ENCODE measurements at places on chromosomes 2 and 18.

- DNase-seq = no peak
Measured at GRCh38 chr2:101063352-101064124, 61.4 kb downstream of the RPL31 start.

- DNase-seq = no peak
Measured at GRCh38 chr2:43461453-43462073, 134.3 kb downstream of the THADA start.

- DNase-seq = no peak
Measured at GRCh38 chr2:210954386-210954907, 398.0 kb downstream of the CPS1 start.

GRCh38 chr2:42967959-42968674, 175.7 kb upstream of the HAAO start:
- DNase-seq = no peak

DNA sequence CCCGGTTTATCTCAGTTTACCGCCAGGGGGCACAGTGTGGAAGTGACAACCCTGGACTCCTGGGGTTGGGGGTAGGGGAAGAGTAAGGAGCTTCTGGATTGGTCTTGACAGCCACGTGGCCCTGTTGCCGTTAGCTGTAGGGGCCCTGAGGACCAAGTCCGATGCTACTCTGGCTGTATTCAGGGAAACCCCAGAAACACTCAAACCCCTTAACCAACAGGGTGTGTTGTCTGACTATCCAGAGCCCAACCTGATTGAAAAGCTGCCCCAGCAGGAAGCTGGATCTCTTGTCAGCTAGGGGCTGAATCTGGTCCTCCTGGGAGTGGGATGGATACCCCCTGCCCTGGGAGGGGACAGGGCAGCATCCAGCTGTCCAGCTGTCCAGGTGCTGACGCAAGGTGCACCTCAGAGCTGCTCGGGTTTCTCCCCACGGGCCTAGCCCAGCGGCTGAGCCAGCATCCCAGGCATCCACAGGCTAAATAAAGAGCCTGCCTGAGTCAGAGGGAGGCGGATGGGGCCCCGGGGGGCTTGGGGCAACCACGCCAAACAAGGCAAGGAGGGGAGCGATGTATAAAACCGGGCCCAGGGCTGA, 3.1 kb upstream of the GMPPA start:
- peak; percentile 84 for DNase-seq

GRCh38 chr2:12910431-12910830, 193.7 kb downstream of the TRIB2 start:
- DNase-seq = no peak

GRCh38 chr18:49647496-49648168, 85.8 kb downstream of the LIPG start:
- DNase-seq = no peak

GRCh38 chr2:197993363-197993762, 189.0 kb downstream of the PLCL1 start:
- DNase-seq = no peak

DNA sequence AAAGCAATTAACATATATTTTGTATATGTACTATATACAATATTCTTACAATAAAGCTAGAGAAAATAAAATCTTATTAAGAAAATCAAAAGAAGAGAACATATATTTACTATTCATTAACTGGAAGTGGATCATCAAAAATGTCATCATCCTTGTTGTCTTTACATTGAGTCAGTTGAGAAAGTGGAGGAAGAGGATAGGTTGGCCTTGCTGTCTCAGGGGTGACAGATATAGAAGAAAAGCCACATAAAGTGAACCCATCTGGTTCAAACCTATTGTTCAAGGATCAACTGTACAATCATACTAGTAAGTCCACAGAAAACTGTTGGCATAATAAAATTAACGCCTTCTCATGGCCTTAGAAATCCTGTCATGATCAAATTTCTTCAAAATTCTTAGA, 26.6 kb downstream of the SESTD1 start:
- DNase-seq = no peak

DNA sequence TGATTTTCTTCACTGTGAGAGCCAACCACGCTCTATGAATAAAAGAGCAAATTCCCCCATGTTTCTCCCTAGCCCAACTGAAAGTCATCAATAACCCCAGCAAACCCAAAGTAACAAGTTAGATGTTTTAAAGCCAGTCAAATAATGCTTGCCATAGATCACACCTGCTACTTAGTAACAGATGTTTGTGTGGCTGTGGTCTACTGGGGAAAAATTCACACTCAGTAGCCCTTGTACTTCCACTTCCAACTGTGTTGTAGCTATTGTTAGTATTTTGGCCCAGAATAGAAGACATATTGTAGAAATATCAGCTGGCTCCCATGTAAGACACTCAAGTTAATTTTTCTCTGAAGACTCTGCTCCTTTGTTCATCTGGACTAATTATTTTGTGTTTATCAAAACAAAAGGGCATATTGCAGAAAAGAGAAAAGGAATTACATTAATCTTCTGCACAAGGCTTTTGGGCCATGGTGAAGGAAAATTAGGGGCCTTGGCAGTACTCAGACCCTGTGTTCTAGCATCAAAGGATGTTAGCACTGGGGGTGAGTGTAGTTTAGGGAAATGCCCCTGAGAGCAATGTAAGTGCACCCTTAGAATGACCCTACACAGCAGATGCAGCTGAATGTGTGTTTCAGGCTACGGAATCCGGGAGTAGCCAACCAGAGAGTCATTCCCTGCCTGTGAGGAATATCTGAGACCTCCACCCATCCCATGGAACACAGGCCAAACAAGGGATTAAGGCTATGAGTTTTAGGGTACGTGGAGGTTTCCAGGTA, 521.9 kb downstream of the EPHA4 start:
- DNase-seq = no peak

DNA sequence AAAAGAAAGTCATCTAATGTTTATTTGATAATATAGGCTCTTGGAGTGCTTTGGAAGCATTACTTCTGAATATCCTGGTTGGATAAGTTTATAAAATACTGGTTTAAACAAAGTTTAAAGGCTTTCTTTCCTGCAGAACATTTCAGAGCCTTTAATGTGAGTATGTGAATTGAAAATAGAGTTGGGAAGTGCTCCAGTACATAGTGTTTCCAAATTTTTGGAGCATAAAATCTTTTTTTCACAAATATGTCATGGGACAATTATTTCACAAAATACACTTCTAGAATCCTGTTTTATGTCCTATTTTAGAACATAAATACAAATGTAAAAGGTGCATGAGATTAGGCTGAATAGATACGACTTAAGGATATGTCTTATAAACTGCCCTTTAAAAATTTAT, 158.9 kb upstream of the HNRNPA3 start:
- DNase-seq = no peak

DNA sequence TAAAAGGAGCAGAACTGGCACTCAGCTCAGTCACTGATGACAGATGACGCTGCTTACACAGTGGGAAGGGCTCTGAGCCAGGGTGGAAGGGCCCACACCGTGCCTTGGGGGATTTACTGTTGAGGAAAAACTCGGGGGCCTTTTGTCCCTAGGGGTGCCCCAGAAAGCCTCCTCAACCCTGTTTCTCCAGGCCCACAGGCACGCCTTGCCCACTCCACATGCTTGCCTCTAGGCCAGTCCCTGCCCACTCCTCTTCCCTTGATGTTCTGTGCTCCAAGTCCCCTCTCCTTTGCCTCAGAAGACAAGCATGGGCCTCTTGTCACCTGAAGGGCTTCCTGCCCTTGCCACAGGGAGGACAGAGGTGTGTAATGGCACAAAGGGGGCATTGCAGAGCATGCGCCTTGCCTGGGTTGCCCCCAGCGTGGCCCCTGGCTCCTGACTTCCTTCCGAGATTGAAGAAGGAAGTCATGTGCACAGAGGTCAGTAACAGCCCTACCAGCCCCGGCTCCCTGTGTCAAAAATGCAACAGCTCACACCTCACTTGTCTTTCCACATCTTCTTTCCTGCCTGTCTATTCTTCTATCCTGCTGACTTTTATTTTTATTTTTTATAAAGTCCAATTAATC, 65.1 kb downstream of the LIPG start:
- DNase-seq = no peak

DNA sequence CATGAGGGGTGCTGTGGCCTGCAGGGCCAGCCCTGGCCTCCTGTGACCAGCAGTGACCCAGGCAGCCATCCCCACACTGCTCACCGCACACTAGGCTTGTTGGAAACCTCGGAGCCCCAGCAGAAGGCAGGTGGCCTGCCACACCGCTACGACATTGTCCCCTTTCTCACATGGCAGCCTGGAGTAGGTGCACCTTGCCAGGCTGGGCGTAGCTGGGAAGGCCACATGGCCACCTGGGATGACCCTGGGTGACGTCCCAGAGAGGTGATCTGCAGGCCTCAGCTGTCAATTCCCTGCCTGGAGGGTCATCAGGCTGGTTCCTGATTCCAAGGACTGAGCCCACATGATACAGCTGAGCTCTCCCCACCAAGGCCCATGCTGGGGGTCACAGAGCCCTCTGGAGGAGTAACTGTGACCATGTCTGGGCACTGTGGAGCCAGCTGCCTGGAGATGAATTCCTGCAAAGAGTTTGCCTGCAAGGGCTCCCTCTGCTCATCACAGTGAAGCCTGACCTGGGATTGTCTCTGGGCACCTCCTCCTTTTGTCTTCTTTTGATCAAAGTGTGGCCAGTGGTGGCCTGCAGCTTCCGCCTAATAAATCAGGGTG, 119.6 kb upstream of the OTOS start:
- DNase-seq = no peak

DNA sequence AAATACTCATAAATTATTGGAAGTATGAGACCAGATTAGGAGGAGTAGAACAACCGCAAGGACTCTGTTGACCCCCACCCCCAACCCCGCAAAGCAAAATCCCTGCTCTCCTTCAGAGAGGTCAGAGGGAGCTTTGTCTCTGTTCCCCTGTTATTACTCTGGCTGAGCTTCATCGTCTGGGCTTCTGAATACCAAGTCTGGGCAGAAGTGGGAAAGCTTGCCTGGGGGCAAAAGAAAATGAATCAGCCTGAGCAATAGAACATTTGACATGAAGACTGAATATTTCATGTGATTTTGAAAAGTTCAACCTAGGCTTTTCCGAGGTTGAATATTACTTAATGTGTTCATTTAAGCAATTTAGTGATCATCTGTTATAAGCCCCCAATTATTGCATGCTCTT, 114.6 kb upstream of the ARHGAP28 start:
- DNase-seq = no peak

GRCh38 chr18:58323866-58324762, 280.1 kb downstream of the NEDD4L start:
- DNase-seq = no peak

- DNase-seq = no peak
Measured at GRCh38 chr2:10918661-10919409, 7.1 kb downstream of the KCNF1 start.

DNA sequence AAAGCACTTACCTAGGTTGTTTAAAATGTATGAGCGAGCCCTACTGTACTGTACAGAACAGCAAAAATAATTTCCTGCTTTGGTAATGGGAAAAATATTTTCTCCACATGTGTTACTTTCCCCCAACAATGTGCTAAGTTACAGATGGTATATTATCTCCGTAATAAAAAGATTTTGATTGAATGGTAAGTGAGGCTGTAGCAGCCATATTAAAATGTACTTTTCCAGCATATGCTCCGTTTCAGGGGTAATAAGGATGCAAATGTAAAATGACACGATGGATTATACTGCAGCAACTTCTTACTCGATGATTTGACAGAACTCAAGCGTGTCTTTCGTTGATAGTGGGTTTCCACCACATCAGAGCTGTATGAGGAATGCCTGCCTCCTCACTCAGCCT, 50.5 kb downstream of the OSBPL6 start:
- DNase-seq = no peak

DNA sequence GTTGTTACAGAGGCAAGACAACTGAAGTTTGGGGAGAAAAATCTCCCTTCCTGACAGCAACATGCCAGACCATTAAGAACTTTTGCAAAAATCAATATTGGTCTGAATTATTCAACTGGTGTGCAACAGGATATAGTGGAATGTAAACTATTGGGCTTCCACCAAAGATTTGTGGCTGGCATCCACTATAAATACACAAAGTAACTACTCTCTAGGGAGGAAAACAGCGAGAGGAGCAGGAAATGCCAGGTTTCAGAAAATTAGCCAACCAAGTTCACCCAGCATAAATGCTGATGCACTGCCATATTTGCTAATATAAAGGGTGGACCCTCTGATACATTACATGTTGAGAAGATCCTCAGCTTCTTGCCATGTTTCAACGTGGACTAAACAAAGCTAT, 267.6 kb upstream of the LYPD1 start:
- no peak for DNase-seq

DNA sequence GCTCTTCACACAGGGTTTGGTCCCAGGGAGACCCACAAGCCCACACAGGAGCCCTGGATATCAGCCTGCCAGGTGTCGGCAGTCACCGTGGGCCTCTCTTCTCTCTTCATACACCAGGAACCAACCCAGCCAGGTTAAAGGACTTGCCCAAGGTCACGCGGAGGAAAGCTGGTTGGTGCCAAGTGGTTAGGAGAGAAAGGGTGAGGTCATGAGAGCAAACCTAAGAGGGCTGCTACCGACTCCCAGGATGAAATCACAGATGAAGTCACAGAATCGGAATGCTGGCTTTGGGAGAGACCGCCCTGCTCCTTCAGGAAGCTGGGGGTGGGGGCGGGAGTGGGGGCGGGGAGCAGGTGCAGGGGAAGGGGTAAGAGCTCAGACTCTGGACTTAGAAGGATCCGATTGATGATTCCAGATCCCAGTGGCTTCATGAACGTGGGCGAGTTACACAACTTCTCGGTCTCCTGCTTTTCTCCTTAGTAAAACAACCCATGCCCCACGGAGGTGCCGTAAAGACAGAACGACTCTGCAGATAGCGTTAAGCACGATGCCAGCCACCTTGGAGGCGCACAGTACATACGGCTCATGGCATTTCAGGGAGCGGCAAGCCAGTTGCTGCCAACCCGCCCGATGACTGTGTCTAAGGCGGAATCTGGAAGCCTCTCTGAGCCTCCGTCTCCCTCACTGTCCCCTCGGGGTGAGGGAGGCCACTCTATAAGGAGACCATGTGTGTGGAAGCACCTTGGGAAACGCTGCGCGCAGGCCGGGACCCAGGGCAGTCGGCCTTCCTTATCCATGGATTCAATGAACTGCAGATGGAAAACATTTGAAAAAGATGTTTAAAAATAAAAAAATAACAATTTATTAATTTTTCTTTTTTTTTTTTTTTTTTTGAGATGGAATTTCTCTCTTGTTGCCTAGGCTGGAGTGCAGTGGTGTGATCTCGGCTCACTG, 23.0 kb upstream of the TAF1B start:
- no peak for DNase-seq

DNA sequence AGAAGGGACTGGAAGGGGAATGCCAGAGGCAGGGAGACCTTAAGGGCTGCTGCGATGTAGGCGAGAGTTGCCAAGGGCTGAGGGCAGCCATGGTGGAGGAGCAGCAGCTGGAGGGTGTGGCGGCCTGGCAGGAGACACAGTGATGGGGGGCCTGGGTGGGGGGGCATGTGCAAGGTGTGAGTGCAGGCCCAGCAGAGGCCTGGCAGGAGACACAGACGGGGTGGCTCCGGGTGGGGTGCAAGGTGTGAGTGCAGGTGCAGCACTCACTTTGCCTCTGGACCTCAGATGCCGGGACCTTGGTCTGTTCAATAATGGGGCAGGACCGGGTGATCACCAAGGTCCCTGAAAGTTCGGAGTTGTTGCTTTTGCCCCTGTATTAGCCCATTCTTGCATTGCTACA, 76.2 kb upstream of the ODC1 start:
- DNase-seq = no peak

- no peak for DNase-seq
Measured at GRCh38 chr18:45376193-45376592, 239.1 kb upstream of the SLC14A2 start.

- DNase-seq = no peak
Measured at GRCh38 chr2:149858216-149858615, 270.6 kb upstream of the MMADHC start.

GRCh38 chr2:199842631-199843395, 8.2 kb downstream of the FTCDNL1 start:
- DNase-seq = no peak

- DNase-seq = no peak
Measured at GRCh38 chr18:78642296-78642951, 337.2 kb upstream of the SALL3 start.
